Naive thymus-derived CD8-positive, alpha-beta T cell (primary cell): ENCODE measurements at places on chromosomes 4 and X.

DNA sequence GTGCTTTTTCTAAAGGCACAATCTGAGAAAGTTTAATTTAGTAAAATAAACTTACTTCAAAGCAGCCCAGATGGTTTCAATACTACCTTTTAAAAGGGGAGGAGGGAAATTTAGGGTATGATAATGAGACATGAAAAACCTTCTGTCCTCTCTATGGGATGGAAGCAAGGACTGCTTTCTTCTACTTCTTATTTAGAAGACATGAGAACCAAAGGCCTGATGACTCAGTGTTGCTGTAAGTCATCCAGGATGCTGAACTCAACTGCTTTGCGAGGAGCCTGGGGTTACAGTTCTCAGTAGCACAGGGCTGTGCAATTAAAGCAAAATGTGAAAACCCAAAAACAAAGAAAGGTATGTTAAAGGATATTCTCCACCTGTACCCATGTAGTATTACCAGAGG is 140.8 kb upstream of the EDNRA start:
- DNase-seq = no peak

GRCh38 chr4:37827030-37827685 is 672 bp downstream of the PGM2 start:
- no peak for DNase-seq

GRCh38 chrX:7996414-7996813 is 69.2 kb upstream of the PNPLA4 start:
- DNase-seq = no peak

- DNase-seq = no peak
Measured at GRCh38 chr4:48710446-48711209, 69.5 kb downstream of the FRYL start.

- no peak for DNase-seq
Measured at GRCh38 chr4:4990857-4991540, 28.3 kb downstream of the CYTL1 start.

GRCh38 chrX:103878466-103879122 is 46.5 kb upstream of the RAB9B start:
- no peak for DNase-seq

DNA sequence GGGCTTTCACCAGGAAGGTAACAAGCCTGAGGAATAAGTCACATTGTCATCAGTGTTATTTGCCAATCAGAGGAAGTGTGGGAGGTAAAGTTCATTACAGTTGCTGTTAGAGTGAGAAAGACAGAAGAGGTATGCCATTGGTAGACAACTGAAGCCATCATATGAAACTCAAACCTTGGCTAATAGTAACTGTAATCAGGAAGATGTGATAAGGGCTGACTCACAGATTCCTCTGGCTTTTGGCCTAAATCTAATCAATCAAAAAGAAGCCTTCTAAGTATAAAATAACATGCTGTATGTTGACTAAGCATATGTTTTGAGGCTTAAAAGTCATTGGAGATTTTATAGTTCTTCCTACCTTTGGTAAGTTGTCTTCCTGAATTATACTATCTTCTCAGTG is 242.8 kb downstream of the PCDH7 start:
- DNase-seq = no peak

DNA sequence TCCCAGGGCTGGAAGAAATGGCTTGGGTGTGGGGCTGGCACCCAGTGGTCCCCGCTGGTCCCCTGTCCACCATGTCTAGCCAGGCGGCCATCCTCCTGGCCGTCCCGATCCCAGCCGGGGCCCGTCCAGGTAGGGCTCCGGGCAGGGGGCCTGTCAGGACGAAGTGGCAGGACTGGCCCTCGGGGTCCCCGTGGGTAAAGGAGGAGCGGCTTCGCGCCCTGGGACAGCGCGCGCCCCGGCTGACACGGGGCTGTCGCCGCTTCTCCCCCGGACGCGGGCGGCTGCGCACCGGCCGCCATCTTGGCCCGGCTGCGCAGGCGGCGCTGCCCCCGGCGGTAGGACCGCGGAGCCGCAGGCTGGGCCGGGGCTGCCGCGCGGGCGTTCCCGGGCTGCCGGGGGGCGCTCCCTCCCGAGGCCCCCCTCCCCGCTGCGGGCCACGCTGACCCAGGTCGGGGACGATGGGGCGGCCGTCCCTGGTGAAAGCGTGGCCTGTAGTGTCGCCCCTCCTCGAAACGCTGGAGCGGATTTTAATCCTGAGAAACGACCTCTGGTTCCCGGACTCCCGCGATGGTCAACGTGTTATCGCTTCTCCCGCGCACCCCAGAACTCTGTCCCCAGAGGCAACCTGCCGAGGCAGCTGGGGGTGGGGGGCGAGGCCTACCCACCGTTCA is 60.4 kb upstream of the BCOR start:
- DNase-seq = no peak

- DNase-seq = no peak
Measured at GRCh38 chr4:142242156-142242555, 603.9 kb downstream of the INPP4B start.

DNA sequence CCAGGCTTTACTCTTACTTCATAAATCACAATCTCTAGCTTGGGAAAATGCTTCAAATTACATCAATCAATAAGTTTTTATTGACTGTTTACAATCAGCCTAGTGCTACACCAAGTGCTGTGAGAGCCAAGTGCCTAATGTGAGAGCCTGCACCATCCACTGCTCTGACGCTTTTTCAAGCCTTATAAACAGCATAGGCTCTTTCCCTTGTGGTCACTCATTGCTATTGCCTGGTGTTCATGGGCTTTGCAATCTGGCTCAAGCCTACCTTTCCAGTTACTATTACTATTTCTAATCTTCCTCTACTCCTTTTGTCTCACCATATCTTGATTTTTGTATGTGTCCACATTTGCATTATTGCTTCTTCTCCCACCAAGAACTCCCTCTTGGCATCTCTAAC is 77.0 kb downstream of the REELD1 start:
- DNase-seq = no peak
